Stromal cell of bone marrow (primary cell): ENCODE measurements at places on chromosomes 1 and 21.

- no peak for DNase-seq
These were observed 35.7 kb upstream of the ARHGAP29 start for GRCh38 chr1:94273111-94273510.

DNA sequence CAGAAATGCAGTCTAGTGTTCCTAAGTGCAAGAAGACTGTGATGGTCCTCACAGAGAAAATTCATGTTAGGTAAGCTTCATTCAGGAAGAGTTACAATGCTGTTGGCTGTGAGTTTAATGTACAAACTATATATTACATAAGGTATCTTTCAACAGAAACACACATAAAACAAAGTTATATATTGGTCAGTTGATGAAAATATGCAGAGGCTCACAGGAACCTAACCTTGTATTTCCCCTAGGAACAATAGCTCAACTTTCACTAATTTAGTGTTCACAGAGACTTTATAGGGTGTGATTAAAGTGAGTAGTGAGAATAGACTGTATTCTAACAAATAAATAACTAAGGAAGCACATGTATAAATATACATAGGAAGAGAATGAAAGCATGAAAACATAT, 676.9 kb upstream of the ADGRL4 start:
- no peak for DNase-seq

GRCh38 chr1:201001962-201002361, 21.6 kb downstream of the KIF21B start:
- no peak for DNase-seq

DNA sequence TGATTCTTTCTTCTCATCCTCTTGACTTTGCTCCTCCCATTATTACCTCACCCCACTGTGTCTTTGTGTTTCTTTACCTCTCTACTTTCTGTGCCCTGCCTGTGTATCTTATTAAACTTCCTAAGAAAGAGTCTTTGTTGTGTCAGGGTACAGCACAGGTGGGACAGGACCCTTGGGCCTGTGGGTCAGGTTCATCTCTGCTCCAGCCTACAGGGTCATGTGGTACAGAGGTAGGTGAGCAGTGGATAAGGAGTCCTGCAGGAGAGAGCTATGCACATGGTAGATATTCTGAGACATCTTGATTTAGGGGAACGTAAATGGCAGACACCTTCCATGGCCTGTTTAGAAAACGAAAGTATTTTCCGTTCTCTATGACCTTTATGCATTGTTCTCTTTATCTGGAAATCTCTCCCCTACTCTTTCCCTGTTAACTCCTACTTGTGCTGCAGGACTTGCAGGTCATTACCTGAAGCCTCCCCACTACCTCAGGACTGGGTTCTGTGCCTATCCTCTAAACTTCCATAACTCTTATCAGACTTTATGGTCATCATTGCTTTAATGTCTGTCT, 9.9 kb downstream of the GIPC2 start:
- DNase-seq: no peak

DNA sequence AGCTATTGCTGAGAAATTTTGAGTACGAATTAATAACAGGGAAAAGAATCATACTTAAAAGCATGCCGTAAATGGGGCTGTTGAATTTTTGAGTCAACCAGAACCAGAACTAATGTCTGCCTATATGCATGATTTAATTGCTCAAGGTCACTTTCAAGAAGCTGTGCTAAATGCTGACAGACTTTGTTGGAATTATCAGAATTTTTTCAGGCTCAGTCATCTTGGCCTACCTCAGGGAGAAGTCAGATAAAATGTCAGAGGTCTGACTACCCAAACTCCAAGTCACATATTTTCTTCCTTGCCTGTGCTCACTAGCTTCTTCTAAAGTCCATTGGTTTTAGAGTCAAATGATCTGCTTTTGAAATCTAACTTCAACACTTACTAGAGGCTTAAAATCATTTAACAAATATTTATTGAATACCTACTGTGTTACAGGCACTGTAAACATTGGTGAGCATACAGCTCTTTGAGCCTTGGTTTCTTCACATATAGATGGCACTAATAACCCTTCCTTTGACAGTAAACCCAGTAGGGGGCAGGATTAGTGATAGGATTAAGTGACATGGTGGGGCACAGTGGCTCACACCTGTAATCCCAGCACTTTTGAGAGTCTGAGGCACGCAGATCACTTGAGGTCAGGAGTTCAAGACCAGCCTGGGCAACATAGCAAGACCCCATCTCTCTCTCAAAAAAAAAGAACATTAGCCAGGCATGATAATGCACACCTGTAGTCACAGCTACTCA, 121.2 kb upstream of the SLC44A3 start:
- DNase-seq: no peak

- DNase-seq: peak; percentile 48
These were observed 7.1 kb upstream of the SSBP3 start for GRCh38 chr1:54413295-54413694.

DNA sequence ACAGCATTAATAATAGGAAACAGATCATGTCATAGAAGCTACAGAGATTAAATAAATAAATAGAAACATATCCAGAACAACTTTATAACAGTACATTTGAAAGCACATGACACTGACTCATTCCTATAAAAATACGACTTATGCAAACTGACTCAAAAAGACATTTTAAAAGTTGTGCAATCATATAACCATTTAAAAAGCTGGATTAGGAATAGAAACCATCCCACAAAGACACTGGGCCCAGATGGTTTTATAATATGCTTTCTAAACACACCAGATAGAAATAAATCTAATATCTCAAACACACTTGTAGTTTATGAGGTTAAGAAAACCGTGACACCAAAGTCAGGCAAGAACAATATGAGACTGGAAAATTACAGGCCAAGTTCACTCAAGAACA, 47.6 kb downstream of the MATN1 start:
- DNase-seq: peak; percentile 87

- DNase-seq: no peak
These were observed 103.6 kb downstream of the SPAG17 start for GRCh38 chr1:118081387-118081786.

DNA sequence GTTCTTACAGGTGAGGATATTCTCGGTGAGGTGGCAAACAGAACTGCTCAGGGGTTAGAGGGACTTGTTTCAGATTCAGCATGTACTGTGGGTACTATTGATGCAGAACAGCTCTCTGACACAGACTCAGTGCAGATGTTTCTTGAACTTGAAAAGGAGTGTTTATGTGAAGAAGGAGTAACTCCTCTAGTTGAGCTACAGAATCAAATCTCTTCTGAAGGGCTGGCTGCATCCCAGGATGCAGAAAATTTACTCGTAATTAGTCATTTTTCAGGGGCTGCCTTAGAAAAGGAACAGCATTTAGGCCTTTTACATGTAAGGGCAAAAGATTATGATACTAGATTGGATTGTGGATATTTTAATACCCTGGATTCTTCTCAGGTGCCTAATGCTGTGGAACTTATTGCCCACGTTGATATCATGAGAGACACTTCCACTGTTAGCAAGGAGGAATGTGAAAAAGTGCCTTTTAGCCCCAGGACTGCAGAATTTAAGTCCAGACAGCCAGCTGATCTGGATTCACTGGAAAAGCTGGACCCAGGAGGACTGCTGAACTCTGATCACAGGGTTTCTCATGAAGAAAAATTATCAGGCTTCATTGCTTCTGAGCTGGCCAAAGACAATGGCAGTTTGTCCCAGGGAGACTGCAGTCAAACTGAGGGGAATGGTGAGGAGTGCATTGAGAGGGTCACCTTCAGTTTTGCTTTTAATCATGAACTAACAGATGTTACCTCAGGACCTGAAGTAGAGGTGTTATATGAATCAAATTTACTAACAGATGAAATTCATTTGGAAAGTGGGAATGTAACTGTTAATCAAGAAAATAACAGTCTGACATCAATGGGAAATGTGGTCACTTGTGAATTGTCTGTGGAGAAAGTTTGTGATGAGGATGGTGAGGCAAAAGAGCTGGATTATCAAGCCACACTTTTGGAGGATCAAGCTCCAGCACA, 79.6 kb upstream of the BMP8A start:
- no peak for DNase-seq

DNA sequence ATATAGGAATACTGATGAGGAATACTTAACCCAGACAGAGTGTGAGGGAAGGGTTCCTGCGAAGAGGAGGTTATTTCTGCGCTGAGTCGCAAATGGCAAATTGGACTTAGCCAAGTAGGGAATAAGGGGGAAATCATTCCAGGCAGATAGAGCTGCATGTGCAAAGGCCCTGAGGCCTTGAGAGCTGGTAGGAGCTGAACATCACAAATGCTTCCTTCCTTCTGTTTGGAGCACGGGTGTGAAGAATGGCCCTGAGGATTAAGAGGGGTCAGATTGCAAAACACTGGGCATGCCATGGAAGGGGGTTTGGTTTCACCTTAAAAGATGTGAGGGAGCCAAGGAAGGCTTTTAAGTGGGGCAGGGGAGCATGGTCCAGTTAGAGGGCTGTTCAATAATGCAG, 12.4 kb downstream of the IER5 start:
- no peak for DNase-seq

DNA sequence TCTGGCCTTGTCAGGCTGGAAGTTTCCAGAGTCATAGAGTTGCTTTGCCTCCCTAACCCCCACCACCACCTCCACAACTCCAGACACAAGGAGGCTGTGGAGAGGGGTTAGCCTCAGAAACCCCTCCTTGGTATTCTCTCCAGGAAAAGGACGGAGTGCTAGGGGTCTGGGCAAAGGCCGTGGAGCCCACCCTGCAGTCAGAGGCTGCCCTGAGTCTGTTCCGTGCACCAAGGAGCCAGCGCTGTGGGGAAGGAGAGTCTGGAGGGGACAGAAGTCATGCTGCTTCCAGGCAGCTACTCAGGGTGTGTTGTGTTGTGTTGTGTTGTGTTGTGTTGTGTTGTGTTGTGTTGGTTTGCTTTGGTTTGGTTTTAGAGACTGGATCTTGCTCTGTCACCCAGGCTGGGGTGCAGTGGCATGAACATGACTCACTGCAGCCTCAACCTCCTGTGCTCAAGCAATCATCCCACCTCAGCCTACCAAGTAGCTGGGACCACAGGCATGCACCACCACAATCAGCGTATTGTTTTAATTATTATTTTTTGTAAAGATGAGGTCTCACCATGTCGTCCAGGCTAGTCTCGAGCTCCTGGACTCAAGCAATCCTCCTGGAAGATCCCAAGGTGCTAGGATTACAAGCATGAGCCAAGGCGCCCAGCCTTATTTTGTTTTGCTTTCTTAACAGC, 122.2 kb upstream of the TMEM51 start:
- no peak for DNase-seq

DNA sequence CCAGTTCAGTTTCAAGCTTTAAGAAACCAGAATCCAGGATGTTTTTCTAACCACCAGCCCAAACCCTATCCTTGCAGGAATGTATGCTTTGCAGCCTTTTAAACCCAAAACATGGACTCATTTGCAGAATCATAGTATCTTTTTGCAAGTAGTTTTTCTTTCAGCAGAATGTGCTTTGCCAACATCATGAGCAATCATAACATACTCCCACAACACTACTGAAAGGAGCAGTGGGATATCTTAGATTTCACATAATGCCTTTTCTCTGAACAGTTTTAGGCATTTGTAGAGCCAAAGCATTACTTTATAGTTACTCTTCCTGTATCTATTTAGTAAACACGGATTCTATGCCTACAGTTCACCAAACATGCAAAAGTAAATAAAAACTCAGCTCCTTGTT, 10.0 kb upstream of the SH2D2A start:
- DNase-seq: peak; percentile 75

GRCh38 chr1:51340380-51340779, 10.0 kb upstream of the TTC39A start:
- no peak for DNase-seq

- DNase-seq: no peak
These were observed 1.3 kb downstream of the USP24 start for GRCh38 chr1:55213885-55214211.

GRCh38 chr1:114979278-114979891, 50.2 kb upstream of the TSHB start:
- peak; percentile 31 for DNase-seq

DNA sequence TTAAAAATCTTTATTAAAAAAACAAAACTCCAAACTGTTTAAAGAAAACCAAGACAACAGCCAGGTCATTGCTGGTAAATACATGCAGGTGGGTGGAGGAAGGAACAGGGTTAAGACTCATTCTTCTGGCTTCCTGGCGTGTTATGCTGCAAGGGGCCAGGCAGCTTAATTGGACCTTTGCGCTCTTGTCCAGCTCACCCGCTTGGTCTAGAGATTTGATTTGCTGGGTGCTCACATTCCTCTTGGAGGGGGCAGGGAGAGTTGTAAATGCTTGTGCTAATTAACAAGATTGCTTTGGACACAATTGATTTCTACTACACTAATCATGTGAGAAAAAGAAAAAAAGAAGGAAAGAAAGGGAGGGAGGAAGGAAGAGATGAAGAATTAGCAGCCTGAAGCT, 10.5 kb downstream of the CEP104 start:
- no peak for DNase-seq

GRCh38 chr1:87834151-87834550, 505.5 kb downstream of the LMO4 start:
- DNase-seq: no peak

GRCh38 chr1:104765085-104765484, 1015.4 kb downstream of the AMY1C start:
- no peak for DNase-seq

DNA sequence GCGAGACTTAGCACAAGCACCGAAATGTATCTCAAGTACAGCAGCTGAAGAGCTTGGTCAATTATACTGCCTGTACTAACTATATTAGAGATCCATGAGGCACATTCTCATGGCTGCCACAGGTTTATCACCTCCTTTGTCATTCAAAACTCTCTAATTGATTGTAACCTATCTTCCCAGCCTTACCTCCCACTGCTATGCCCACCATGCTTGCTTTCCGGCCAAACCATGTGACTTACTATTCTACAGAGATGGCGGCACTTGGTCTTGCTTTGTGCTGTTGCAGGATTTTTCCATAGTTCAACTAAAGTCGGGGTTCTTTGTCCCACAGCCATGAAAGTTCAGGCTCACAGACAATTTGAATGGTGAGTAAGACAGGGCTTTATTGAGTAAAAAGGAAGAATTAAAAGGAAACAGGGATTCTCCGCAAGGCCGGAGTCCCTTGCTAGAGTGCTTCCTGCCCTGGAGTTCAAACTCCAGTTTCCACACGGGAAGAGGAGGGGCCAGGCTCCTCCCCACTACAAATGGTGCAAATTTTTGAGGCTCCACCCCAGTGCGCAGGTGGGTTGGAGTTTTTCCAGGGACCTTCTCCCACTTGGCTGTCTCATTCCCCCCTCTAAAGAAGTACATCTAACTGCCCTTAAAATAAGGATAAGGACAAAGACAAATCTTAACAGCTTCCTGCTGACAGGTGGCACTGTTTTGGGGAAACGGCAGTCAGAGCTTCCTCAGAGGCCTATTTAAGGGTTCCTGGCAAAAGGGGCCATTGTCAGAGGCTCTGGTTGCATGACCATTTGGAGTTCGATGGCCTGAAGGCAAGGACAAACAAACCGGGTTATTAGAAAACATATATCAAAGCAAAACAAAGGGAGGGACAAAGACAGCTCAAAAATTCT, 28.7 kb downstream of the FMO2 start:
- DNase-seq: no peak

- no peak for DNase-seq
These were observed 33.7 kb upstream of the ARF1 start for GRCh38 chr1:228048659-228049298.
